ENCODE measurements at places on chromosomes 5 and 9.

DNA sequence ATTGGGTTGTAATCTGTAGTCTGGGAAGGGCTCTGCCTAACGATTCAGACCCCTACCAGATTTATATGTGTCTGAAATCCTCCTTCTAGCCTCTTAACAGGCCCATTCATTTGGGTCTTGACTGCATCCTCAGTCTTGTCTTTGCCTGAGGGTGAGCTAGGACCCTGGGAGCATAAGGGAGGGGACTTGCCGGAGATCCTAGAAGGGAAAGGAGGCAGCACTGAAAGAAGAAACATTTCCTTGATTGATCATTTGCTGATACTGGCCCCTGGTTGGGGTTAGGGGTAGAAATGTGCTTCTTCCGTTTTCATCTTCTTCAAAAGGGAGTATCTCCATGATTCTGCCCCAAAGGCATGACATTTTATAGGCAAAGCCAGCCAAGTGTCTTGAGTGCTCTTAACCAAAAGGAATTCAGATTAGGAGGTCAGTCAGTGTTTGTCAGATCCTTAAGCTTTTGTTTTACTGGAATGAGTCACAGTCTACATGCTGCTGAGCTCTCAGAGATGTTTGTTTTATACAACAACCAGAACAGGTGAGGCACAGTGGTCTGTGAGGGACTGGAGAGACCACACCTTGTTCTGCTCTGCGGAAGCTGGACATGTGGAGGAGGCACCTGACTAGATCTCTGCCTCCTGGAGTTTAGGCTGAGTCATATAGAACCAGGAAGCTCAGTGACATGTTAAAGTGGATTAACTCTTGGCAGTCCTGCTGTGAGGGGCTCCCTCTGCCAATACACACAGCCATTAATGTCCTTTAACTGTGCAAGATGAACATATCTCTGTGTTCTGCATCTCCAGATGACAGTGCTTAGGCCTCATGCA lies 37.7 kb downstream of the PCDHAC2 start:
- DNase-seq, result no peak

DNA sequence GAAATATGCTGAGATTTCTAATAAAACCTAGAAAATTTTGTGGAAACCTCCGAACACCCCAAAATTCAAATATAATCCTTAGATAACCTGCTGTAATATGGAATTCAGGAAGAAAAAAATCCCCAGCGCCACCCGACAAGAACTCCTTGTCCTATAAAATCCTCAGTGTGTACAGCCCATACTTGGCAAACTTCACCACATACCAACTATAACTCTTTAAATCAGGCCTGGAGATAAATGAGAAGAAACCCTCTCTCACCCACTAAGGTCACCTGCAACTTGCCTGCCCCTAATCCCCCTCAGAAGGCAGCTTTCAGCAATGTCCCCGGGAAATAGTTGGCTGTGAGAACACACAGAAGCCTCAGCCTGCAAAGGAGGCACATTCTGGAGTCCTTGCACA lies 90.5 kb downstream of the SH3TC2 start:
- no peak for DNase-seq

- no peak for DNase-seq
Measured at GRCh38 chr5:169856571-169856970, 123.7 kb downstream of the INSYN2B start.

GRCh38 chr5:172009536-172010270 lies 3.3 kb upstream of the FBXW11 start:
- no peak for DNase-seq

- DNase-seq, result no peak
Measured at GRCh38 chr5:143354025-143354424, 49.5 kb downstream of the NR3C1 start.
